Bronchus fibroblast of lung (primary cell): ENCODE measurements at places on chromosomes 6 and 20. TPM values are rescaled to one million over a fixed set of nuclear protein-coding genes. Genes with fewer than 3 reads are reported as not detected.

OLIG3 gene
- not detected in 2 replicates for total RNA-seq

ANKEF1 gene
- total RNA-seq, result 2.2 and 2.4 TPM in 2 replicates

TAF4 gene
- 2.5 and 4.5 TPM in 2 replicates for total RNA-seq

GRM1 gene
- total RNA-seq, result not detected in 2 replicates
